ENCODE measurements at places on chromosomes 3 and 15. TPM values are rescaled to one million over a fixed set of nuclear protein-coding genes. Genes with fewer than 3 reads are reported as not detected.

- DNase-seq = no peak
Measured at GRCh38 chr15:57667171-57667849, 39.2 kb upstream of the POLR2M start.

The CD200R1 gene
- 0.49 TPM for total RNA-seq

DNA sequence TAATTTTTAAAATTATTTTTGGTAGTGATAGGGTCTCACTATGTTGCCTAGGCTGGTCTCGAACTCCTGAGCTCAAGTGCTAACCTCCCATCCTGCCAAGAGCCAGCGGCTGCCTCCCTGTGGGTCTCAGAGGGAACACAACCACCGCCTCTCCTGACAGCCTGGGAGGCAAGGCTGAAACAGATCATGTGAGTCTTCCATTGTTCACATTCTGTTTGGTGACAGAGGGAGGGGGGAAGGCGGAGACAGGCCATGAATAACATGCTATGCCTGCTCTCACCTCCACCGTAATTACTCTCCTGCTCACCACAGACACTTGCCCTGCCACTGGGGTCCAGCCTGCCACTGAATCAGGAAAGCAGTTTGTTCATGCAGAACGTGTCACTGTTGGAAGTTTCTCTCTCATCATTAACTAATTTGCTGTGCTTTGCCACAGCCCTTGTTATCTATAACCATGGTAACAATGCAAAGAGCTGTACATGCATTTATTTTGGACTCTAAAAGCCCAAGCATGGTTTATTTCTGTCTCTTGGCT is 78.4 kb upstream of the RASGRF1 start:
- no peak for DNase-seq

The FBXO22 gene
- 24.8 TPM for total RNA-seq

The TMEM44 gene
- 46.1 TPM for total RNA-seq

- DNase-seq = no peak
Measured at GRCh38 chr3:151580591-151580990, 119.7 kb upstream of the IGSF10 start.

The CYP1A2 gene
- not detected for total RNA-seq

DNA sequence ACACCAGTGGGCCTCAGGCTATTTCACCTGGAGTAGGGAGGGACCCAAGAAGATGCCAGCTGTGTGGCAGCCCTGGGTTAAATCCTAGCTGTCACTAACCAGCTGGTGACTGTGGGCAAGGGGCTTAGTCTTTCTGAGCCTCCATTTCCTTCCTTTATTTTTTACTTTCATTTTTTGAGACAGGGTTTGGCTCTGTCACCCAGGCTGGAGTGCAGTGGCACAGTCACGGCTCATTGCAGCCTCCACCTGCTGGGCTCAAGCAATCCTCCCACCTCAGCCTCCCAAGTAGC is 108.0 kb upstream of the SMAD3 start:
- no peak for DNase-seq

GRCh38 chr15:52288051-52288942 is 7.3 kb downstream of the MYO5C start:
- DNase-seq = peak; percentile 81

GRCh38 chr15:76711351-76711827 is 193.8 kb downstream of the SCAPER start:
- no peak for DNase-seq

GRCh38 chr15:52102463-52102862 is 10.1 kb downstream of the BCL2L10 start:
- no peak for DNase-seq

Data from left colon (tissue), 2 donors.